Esophagus squamous epithelium (tissue), 5 donors: ENCODE measurements at places on chromosomes 3 and 15.

DNA sequence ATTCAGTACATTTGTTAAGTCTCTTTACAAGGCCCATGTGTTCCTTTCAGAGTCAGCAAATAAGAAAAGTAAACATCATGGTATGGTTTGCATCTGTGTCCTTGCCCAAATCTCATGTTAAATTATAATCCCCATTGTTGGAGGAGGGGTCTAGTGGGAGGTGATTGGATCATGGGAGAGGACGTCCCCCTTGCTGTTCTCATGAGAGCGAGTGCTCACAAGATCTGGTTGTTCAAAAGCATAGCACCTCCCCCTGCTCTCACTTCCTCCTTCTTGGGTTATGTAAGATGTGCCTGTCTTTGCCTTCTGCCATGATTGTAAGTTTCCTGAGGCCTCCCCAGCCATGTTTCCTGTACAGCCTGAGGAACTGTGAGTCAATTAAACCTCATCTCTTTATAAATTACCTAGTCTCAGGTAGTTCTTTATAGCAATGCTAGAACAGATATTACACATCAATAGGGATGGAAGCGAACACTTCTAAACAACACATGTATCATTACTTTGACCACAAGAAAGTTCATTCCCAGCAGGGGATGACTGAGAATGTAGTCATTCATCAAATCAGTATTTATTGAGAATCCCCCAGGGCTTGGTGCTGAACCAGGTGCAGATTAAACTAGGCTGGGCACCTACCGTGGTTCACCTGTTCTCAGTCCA, 4.1 kb downstream of the EFCAB12 start:
- DNase-seq = no peak

DNA sequence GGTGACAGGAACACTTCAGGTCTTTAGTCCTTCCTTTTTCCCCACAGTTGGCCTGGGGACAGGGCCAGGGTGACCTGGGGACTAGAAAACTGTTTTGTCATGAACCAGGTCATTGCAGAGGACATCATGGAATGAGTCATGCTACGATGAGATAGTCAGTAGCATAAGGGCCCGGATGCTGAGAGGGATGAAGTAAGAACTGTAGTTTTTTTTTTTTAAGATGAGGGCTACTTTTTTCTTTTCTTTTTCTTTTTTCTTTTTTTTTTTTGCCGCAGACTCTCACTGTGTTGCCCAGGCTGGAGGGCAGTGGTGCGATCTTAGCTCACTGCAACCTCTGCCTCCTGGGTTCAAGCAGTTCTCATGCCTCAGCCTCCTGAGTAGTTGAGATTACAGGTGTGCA, 8.0 kb downstream of the MAP2K5 start:
- DNase-seq = no peak

GRCh38 chr15:63504247-63504978, at the start of gene USP3:
TSS of gene USP3 (plus strand) at chr15:63504593. CDS start at chr15:63504740, 147 bp downstream.
- peak; percentile 69 for DNase-seq

- no peak for DNase-seq
These were observed 20.8 kb upstream of the CNTN6 start for GRCh38 chr3:1072041-1072440.

- DNase-seq = no peak
These were observed 96.0 kb upstream of the PPP2R3A start for GRCh38 chr3:135869439-135870105.

- no peak for DNase-seq
These were observed 224.0 kb downstream of the NR2F2 start for GRCh38 chr15:96554541-96554940.

DNA sequence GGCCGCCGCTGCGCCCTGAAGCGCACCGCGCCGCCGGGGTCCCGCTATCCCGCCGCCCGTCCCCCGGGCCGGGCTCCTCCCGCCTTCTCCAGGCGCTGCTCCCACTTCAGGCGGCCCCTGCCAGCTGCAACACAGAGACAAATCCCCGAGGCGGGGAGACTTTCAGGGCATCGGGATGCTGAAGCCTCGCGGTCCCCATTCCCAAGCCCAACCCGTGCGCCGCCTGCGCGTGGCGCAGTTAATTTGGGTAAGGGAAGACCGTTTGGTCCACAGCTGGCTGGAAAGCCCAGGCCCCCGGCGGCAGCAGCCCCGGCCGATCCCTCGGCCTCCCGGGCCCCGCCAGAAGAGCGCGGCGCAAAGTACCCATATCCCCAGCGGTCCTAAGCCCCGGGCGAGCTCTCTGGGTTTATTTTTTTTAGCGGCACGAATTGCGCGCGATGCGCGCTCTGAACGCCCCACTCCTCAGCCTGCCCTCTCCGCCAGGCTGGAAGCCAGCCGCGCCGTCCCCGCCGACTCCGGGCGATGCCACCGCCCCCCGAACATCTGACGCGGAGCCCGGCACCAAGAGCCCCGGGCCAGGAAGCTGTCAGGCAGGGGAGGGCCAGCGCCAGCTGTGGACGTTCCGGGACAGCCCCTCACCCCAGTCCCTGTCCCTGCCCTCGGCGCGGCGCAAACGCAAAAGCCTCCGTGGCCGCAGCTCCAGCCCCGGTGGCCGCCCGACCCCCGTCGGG, 517 bp downstream of the FBN1 start:
- DNase-seq = no peak

GRCh38 chr3:16704941-16705340, 99.7 kb upstream of the DAZL start:
- DNase-seq = no peak

- DNase-seq = no peak
These were observed 142.1 kb upstream of the CHRM5 start for GRCh38 chr15:33826201-33826600.

- DNase-seq = no peak
These were observed 2.2 kb upstream of the UCN2 start for GRCh38 chr3:48565591-48566400.

DNA sequence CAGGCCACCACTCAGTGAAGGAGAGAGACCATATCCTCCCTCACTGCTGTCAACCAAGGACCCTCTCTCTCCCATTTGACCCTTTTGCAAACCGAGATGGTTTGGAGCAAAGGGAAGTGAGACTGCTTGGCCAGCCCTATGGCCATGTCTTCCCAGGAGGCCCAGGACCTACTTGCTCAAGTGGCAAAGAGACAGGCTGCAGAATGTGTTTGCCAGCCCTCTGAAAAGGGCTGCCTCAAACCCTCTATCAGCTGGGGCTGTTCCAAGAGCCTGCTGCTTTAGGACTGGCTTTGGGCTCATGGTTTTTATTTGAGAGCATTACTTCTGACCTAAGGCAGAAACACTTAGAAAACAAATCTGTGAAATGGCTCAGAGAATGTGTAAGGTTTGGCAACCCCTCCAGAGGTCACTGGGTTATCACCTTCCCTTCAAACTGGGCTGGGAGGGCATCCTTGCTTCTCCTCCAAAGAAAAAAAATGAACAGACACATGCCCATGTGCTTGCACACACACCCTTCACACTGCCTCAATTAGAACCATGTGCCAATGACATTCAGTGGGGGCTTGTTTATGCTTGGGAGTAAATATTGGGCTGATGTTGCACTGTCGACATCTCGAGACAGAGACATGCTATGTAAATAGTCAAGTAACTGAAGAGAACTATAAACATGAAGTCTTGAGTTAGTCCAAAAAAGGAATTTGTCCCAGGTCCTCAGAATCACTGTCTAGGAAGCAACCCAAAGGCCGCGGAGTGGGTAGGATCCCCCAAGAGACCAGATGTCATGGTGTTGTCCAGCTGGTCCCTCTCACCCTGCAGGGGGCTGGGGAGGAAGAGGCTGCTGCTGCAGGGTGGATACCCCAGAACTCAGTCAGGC, 49.8 kb upstream of the CTDSPL start:
- no peak for DNase-seq

DNA sequence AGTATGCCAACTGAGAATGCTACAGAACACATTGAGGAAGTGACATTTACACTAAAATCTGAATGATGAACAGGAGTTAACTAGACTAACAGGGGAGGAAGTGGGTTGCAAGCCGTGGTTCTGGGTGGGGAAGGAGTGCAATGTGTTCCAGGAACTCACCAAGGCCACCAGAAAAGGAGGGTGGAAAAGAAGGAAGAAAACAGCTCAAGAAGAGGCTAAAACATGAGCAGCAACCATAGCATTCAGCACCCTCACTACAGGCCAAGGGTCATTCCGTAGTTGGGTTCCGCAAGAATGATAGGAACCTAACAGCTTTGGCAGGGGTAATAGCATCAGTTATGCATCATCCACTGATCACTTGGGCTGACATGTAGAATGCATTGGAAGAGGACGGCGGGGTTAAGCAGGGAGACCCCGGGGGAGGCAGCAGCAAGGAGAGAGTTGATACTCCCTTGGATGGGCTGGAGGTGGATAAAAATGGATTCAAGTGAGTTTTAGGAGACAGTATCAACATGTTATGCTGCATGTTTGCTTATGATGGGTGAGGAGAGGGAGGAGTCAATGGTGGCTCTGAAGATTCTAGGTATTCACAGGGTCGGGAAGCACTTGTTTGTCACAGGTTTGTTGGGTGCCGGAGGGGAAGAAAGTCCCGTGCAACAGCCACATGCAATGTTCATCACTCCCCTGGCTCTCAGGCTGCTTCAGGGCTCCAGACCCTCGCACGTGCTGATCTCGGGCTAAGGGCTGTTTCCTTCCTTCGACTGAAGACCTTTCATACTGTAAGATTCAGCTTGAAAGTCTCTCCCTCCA, 53.2 kb downstream of the LIPC start:
- no peak for DNase-seq

- no peak for DNase-seq
These were observed 25.5 kb upstream of the PRR23E start for GRCh38 chr3:127167315-127168043.

GRCh38 chr3:197752107-197752506, 2.4 kb downstream of the FYTTD1 start:
- no peak for DNase-seq

GRCh38 chr15:65184305-65184867, 756 bp downstream of the CLPX start:
- DNase-seq = no peak

GRCh38 chr3:174101244-174101643, 703.7 kb downstream of the NLGN1 start:
- DNase-seq = no peak

DNA sequence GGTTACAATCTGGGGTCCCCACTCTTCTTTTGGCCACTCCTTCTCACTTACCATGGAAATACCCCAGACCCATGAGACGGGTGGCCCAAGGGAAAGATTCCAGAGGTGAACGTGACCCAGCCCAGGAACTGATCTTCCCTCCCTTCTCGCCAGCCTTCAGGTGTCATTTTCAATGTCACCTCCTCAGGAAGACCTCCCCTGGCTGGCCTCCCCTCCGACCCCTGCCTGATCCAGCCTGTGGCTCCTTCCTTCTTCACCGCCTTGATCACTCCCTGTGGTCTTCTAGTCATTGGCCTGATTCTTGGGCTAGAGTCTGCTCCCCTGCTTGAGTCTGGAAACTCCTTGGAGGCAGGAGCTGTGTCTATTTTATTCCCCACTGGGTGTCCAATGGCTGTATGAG, 146.1 kb downstream of the SMAD6 start:
- DNase-seq = no peak

DNA sequence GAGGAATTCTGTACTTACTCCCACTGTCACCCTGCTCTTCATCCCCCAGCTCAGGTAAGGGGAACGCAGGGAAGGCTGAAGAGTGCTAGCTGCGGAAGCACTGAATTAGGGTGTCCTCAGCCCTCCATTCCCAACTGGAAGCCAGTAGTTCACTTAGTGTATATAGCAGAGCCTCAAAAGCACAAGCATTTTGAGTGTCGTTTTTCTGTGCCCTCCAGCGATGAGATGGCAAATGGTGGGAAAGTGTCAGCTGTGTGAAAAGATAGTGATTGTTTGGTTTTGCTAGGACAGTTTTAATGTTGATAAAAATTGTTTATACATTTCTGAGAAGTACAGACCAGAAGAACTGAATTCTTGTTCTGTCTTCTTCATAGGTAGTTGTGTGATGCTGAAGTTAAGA, 10.8 kb downstream of the MRPS22 start:
- no peak for DNase-seq

GRCh38 chr15:51641490-51642130, 19.0 kb upstream of the DMXL2 start:
- DNase-seq = no peak

- no peak for DNase-seq
These were observed 13.4 kb downstream of the DHX36 start for GRCh38 chr3:154310840-154311239.

DNA sequence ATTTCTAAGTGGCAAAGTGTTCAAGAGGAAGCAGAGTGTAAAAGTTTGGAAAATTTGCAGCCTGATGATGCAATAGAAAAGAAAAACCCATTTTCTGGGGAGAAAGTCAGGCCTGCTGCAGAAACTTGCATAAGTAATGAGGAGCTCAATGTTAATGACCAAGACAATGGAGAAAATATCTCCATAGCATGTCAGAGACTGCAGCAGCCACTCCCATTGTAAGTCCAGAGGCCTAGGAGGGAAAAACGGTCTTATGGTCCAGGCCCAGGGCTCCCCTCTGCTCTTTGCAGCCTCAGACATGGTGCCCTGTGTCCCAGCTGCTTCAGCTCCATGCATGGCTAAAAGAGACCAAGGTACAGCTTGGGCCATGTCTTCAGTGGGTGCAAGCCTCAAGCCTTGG, 96.6 kb upstream of the GMNC start:
- no peak for DNase-seq

GRCh38 chr15:42796955-42797782, 60.2 kb upstream of the CDAN1 start:
- DNase-seq = no peak

GRCh38 chr3:55442861-55443260, 44.2 kb downstream of the WNT5A start:
- DNase-seq = no peak
